ENCODE measurements at places on chromosomes 1 and 21.

DNA sequence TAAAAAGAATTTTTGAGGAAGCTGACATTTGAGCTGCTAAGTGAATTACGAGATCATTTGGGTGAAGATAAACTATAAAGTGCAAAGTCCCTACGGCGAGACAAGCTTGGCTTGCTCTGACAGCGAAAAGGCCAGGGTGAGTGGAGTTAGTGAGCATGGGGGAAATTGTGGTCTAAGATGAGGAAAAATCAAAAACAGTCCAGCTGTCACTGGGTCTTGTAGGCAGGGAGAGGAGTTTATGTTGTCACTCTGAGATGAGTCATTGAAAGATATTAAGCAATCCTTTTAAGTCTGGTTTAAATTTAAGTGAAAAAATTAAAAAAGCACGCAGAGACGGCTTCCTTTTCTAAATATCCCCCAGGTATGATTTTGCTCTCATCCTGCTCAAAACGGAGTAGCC, 601.9 kb downstream of the MRPL39 start:
- DNase-seq, result no peak

GRCh38 chr21:38756746-38757145, 49.0 kb upstream of the ETS2 start:
- no peak for DNase-seq

DNA sequence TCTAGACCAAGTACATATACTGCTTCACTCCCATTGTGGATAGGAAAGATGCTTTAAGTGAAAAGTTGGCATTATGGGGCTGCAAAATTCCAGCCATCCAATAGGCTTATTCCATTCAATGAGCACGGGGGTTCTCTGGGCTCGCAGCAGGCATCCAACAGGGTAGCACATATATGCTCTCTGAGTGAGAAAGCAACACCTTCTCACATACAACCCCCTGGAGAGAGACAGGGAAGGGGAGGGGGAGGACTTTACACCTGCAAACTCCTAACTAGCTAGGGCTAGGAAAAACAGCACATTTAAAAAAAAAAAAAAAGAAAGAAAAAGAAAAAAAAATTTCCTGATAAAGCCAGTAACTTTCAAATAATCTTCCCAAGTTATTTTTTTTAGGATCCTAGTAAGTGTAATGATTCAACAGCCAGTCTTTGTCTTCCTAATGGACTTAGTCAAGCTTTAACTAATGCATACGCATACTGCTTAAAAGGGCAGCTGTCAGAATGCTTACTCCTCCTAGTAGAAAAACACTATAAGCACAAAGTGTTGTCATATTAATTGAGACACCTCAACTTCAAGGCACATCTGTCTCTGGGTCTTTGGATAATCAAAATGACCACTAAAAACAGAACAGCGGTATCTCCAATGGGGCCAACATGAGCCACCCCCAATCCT, 18.7 kb downstream of the PSMB2 start:
- DNase-seq, result no peak

DNA sequence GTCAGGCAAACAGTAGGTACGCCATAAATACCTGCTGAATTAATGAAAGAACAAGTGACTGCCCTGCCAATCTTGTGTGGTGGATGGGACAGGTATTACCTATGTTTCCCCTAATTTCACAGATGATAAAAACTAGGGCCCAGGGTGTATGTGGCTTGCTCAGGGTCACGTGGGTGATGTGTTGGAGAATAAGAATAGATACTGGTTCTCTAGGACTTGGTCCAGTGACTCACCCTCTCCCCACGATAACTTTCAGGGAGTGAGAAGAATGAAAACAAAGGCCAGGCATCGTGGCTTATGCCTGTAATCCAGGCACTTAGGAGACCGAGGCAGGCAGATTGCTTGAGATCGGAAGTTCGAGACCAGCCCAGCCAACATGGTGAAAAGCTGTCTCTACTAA, 26.7 kb downstream of the SLC26A9 start:
- DNase-seq, result no peak

DNA sequence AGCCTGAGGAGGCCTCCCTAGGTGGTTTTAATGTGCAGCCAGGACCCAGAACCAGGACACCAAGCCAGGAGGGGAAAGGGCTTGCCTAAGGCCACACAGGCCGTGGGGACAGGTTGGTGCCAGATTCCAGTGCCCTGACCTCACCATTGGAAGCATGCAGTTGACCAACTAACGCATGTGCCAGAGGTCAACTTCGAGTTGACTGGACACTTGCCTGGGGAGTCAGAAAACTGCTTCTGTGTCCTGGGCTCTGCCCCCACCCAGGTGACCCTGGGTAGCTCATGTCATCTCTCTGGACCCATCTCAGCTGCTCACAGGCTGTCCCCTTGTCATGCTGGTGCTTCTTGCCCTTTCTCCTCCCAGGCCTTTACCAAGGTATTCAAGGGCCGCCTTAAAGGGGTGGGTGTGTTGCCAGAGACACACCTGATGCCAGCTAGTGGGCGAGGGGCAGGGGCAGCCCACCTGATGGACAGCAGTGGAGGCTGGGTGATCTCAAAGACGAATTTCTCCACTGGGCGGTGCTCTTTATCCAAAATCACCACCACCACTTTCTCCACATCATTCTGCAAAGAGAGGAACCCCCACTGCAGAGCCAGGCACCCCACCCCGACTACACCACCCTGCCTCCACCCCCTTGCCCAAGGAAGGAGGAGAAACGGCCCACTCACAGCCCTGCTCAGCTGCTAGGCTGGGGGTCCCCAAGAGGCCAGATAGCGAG, 4.4 kb downstream of the MAD2L2 start:
- no peak for DNase-seq
